ENCODE measurements at places on chromosomes 5 and 9. TPM values are rescaled to one million over a fixed set of nuclear protein-coding genes. Genes with fewer than 3 reads are reported as not detected.

SLC6A19 gene
- polyA plus RNA-seq, result not detected

ZBTB34 gene
- 23.1 TPM for polyA plus RNA-seq

AQP3 gene
- polyA plus RNA-seq, result 20.8 TPM

DNA sequence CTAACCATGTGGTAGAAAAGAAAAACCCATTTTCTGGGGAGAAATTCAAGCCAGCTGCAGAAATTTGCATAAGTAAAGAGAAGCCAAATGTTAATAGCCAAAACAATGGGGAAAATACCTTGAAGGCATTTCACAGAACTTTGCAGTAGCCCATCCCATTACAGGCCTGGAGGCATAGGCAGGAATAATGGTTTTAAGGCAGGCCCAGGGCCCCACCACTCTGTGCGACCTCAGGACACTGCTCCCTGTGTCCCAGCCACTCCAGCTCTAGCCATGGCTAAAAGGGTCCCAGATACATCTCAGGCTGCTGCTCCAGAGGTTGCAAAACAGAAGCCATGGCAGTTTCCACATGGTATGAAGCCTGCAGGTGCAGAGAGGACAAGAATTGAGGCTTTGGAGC, 253.3 kb downstream of the CTNND2 start:
- no peak for DNase-seq

GRCh38 chr9:76761448-76761847, 2.8 kb upstream of the PCA3 start:
- no peak for DNase-seq

DNA sequence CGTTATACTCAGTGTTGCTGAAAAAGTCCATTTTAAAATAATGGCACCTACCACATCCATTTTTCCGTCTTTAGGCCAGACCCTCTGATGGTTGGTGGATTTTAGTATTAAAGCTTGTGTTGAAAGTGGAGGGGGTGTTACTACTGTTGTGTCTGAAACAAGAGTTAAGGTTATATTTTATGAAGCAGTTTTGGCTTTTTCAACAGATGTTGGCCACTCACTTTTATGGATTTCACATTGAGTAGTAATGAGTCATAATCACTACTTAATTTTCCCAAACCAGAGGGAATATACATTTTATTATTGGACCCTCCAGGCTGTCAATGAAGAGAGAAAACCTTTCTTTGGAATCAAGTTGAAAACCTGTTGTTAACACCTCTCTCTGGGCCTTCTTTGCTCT, 88.0 kb downstream of the TRIO start:
- DNase-seq, result no peak

DNA sequence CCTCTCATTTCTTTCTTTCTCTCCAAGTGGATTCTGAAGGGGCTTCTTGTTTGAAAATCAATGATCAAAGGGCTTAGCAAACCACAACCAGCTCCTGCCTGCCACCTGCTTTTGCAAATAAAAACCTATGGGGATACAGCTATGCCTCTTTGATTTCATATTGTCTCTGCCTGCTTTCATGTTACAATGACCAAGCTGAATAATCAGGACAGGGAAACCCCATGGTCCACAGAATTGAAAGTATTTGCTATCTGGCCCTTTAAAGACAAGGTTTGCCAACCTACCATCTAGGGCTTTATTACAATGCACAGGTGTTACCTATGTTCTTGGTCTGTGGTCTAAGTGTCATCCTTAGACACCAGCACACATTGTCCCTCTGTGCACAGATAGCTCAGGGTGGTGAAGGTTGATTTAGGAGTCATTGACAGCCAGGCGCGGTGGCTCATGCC, 28.8 kb upstream of the PLIN2 start:
- no peak for DNase-seq

- no peak for DNase-seq
Observed at GRCh38 chr9:95229230-95229915, 88.1 kb downstream of the FANCC start.

DNA sequence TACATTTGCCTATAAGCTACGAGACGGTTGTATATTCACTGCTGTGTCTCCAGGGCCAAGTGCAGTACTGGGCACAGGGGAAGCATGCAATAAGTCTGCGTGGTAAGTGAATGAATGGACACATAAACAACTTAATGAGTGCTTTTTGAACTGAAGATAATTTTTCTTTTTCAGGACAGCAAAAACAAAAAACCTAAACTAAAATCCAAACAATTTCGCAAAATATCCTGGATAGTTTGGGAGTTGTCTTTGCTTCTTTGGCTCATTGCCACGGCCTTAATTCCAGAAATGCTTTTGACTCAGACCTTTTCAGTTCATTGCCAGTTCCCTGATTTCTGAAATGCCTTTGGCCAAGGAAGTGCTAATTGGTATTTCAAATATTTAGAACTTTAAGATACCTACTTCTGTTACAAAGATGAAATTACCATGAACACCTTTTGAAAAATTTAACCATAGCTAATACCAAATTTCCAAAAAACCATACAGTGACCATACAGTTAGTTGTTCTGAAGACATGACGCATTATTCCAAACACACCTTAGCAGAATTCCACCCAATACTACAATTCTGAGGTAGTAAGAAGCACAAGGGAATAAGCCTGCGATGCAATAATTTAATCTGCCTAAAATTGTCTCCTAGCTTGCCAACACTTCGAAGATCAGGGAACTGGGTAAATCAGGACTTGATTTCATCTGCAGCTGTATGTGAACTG, 42.8 kb downstream of the TEK start:
- DNase-seq, result no peak

GRCh38 chr9:7961076-7961475, 161.5 kb upstream of the DMAC1 start:
- no peak for DNase-seq

- no peak for DNase-seq
Observed at GRCh38 chr5:149210968-149211490, 60.6 kb upstream of the AFAP1L1 start.

DNA sequence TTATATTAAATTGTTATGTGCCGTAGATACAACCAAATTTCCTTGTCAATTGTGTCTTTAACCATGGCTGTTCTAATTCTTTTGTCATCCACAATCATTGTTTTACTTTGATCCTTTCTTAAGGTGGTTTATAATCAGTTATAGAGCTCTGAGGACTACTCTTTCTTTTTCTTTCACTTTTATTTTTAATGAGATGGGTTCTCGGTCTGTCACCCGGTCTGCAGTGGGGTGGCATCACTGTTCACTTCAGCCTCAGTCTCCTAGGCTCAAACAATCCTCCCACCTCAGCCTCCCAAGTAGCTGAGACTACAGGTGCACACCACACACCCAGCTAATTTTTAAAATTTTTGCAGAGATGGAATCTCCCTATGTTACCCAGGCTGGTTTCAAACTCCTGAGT, 74.2 kb downstream of the ANXA2R start:
- no peak for DNase-seq

- no peak for DNase-seq
Observed at GRCh38 chr9:33082538-33083326, 6.3 kb upstream of the SMU1 start.

DNA sequence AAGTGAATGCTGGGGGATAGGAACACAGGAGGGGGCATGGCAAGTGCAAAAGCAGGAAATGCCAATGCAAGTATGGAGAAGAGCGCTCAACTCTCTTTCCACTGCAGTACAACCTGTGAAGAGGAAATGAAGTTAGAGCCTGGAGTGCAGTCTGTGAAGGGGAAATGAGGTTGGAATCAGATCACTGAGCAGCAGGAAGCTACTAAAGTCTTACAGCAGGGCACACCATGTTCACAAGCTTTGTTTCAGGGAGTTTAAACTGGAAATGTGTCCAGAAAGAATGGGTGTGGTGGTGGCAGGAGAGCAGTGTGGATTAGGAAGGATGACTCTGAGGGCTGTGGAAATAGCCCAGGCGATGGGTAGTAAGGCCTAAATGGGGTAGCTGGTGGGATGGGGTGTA, 15.4 kb downstream of the ARHGEF37 start:
- DNase-seq, result no peak

DNA sequence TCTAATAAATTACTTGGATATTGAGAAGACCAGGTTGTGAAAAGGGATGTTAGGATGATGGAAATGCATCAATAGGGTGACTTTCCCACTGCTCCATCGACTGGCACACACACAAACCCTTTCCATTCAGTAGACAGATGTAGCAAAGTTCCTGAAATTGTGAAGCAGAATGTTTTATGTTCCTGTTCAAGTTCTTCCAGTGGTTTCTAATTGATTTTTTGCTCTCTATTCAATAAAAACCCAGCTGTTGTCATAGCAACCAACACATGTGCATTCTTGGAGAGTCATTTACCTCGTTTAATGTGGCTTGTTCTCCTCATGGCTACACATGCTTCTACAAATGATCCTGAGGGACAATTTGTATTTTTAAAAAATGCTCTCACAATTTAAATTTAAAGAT, 244.6 kb downstream of the RAB3C start:
- no peak for DNase-seq

GRCh38 chr9:19451240-19452087, 42.7 kb downstream of the ACER2 start:
- no peak for DNase-seq
